ENCODE measurements at places on chromosomes 4 and X. TPM values are rescaled to one million over a fixed set of nuclear protein-coding genes. Genes with fewer than 3 reads are reported as not detected.
A peak's percentile ranks its signal among the peaks of the same experiment; 100 is the strongest.

Gene ADAMTS3
- polyA plus RNA-seq, result not detected

Gene CPLX1
- 0.26 TPM for polyA plus RNA-seq

Gene SFRP2
- not detected for polyA plus RNA-seq

Gene BMX
- not detected for polyA plus RNA-seq

Gene SOWAHD
- 2.6 TPM for polyA plus RNA-seq

Gene HS6ST2
- polyA plus RNA-seq, result not detected

Gene VSIG1
- 6.3 TPM for polyA plus RNA-seq

Gene GLUD2
- polyA plus RNA-seq, result 0.43 TPM

Gene GABRG1
- polyA plus RNA-seq, result not detected

Gene YY2
- polyA plus RNA-seq, result 1.5 TPM

Gene UCHL1
- polyA plus RNA-seq, result not detected

DNA sequence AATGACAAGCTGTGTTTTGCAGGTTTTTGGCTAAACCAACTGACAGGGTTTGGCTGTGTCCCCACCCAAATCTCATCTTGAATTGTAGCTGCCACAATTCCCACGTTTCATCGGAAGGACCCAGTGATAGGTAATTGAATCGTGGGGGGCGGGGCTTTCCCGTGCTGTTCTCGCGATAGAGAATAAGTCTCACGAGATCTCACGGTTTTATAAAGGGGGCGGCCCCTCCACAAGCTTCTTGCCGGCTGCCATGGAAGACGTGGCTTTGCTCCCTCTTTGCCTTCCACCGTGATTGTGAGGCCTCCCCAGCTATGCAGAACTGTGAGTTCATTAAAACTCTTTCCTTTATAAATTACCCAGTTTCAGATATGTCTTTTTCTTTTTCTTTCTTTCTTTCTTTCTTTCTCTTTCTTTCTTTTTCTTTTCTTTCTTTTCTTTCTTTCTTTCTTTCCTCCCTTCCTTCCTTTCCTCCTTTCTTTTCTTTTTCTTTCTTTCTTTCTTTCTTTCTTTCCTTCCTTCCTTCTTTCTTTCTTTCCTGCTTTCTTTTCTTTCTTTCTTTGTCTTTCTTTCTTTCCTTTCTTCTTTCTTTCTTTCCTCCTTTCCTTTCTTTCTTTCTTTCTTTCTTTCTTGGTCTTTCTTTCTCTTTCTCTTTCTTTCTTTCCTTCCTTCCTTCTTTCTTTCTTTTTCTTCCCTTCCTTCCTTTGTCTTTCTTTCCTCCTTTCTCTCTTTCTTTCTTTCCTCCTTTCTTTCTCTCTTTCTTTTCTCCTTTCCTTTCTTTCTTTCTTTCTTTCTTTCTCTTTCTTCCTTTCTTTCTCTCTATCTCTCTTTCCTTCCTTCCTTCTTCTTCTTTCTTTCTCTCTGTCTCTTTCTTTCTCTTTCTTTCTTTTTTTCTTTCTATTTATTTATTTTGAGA lies 54.8 kb downstream of the SHOX start:
- no peak overlapping the region for H3K4me3 ChIP-seq
- no peak for DNase-seq
- no peaks in the 10 kb centered on the region for H3K36me3 ChIP-seq
- no peaks in the 10 kb centered on the region for H3K4me1 ChIP-seq

DNA sequence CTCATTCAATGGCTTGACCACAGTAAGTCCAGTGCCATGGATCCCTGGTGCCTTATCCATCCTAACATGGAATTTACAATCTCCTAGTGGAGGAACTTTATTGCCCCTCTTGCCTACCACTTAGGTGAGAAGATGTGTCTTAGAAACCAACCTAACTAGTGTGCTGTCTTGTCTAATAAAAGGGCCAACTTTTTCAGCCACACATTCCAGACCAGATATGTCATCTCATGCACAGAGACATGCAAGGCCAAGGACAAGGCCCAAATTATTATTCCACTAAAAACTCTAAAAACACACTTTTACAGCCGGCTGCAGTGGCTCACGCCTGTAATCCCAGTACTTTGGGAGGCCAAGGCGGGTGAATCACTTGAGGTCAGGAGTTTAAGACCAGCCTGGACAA lies 10.6 kb upstream of the PRDX4 start:
- H3K27me3 ChIP-seq, result no peaks in the 10 kb centered on the region
- peaks cover 4% of the 10 kb centered on the region for H3K4me1 ChIP-seq
- no peak overlapping the region for H3K27ac ChIP-seq
- H3K36me3 ChIP-seq, result no peaks in the 10 kb centered on the region

DNA sequence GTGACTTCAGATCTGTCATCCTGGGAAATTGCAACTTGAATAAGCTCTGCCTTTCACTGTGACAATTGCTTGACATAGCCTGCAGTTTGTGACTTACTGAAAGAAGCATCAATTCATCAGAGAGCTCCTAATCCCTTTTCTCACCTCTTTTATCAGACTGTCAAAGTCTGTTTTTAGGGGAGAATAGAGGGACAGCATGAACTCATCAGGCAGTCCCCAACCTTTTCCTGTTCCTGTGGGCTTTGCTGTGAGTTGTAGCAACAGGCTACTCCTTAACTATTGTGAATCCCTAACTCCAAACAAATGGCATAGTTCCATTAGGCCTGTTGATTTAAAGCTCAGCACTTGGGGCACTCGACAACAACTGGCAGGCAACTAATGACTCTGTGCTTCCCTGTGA lies 64.9 kb downstream of the DOCK11 start:
- H3K36me3 ChIP-seq, result peaks cover 16% of the 10 kb centered on the region
- H3K4me1 ChIP-seq, result no peaks in the 10 kb centered on the region

- DNase-seq, result no peak
- no peak overlapping the region for H3K4me3 ChIP-seq
- peaks cover 11% of the 10 kb centered on the region for H3K4me1 ChIP-seq
- no peaks in the 10 kb centered on the region for H3K36me3 ChIP-seq
These were observed 2.0 kb downstream of the HSPA4L start for GRCh38 chr4:127783955-127784770.

DNA sequence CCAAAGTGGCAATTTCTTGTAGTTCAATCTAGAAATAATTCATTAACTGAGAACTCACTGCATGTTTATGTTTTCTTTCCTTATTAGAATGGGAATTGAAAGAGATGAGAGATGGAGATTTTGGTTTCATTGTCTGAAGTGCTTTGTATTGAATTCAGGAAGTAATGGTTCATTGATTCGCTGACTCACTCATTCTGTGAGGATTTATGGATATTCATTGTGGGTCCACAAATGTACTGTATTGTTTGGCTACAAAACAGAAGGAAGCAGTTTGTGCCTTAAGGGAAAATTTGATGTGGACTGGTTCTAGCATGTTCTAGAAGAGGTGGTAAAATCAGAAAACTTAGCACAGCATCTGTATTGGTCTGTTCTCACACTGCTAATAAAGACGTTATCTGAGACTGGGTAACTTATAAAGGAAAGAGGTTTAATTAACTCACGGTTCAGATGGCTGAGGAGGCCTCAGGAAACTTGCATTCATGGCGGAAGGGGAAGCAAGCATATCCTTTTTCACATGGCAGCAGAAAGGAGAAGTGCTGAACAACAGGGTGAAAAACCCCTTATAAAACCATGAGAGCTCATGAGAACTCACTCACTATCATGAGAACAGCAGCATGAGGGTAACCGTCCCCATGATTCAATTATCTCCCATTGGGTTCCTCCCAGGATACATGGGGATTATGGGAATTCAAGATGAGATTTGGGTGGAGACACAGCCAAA lies 132.3 kb upstream of the VCX3A start:
- no peaks in the 10 kb centered on the region for H3K36me3 ChIP-seq
- no peak overlapping the region for H3K27ac ChIP-seq
- no peaks in the 10 kb centered on the region for H3K27me3 ChIP-seq

- no peak for DNase-seq
- no peak overlapping the region for H3K4me3 ChIP-seq
- H3K27me3 ChIP-seq, result no peaks in the 10 kb centered on the region
- no peak overlapping the region for H3K27ac ChIP-seq
These were observed 180.7 kb upstream of the PGRMC2 start for GRCh38 chr4:128468123-128468989.

DNA sequence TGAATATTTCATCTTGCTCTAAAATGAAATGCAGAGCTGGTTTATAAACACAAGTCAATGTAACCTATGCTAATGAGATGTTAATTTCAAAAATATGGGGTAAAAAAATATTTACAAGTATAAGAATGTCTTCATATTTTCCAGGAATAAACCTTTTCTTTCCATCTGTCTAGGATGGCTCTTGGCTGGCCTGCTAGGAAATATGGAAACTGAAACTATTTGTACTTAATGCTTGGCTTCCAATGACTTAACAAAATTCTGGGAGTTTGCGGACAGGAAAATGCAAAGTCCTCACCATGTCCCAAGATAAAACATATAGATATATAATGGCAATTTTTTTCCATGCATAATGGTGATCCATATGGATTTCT lies 168.1 kb downstream of the SCFD2 start:
- H3K4me3 ChIP-seq, result no peak overlapping the region
- H3K4me1 ChIP-seq, result no peaks in the 10 kb centered on the region
- H3K27me3 ChIP-seq, result no peaks in the 10 kb centered on the region
- DNase-seq, result no peak
- H3K27ac ChIP-seq, result no peak overlapping the region

GRCh38 chr4:169823685-169824084 lies 65.9 kb upstream of the HPF1 start:
- peaks cover 8% of the 10 kb centered on the region for H3K4me1 ChIP-seq
- H3K27me3 ChIP-seq, result no peaks in the 10 kb centered on the region

DNA sequence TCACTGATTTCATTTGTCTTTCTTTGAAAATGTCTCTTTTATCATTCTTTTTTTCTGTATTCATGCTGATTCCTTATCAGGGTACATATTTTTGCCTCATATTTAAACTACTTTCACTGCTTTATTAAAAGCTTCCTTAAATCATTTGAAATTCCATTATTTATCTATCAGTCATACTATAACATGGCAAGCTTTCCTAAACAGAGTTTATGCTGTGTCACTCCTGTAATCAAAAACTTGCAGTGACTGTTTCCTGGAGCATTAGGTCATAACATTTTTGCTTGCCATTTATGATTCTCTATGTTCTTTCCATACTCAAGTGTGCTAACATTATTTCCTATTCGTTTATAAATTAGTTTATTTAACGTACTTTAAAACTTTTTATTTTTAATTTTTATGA lies 203.7 kb downstream of the BMPR1B start:
- H3K4me1 ChIP-seq, result no peaks in the 10 kb centered on the region
- DNase-seq, result no peak
- H3K27me3 ChIP-seq, result no peaks in the 10 kb centered on the region
- no peak overlapping the region for H3K4me3 ChIP-seq
- no peaks in the 10 kb centered on the region for H3K36me3 ChIP-seq

GRCh38 chr4:171281359-171281758 lies 531.8 kb upstream of the GALNTL6 start:
- no peaks in the 10 kb centered on the region for H3K27me3 ChIP-seq
- no peak overlapping the region for H3K4me3 ChIP-seq
- no peak overlapping the region for H3K27ac ChIP-seq
- H3K4me1 ChIP-seq, result no peaks in the 10 kb centered on the region
- DNase-seq, result no peak
- H3K36me3 ChIP-seq, result no peaks in the 10 kb centered on the region

GRCh38 chr4:163587867-163588266 lies 93.4 kb downstream of the TMA16 start:
- DNase-seq, result no peak
- H3K36me3 ChIP-seq, result no peaks in the 10 kb centered on the region
- no peak overlapping the region for H3K27ac ChIP-seq
- H3K27me3 ChIP-seq, result no peaks in the 10 kb centered on the region

DNA sequence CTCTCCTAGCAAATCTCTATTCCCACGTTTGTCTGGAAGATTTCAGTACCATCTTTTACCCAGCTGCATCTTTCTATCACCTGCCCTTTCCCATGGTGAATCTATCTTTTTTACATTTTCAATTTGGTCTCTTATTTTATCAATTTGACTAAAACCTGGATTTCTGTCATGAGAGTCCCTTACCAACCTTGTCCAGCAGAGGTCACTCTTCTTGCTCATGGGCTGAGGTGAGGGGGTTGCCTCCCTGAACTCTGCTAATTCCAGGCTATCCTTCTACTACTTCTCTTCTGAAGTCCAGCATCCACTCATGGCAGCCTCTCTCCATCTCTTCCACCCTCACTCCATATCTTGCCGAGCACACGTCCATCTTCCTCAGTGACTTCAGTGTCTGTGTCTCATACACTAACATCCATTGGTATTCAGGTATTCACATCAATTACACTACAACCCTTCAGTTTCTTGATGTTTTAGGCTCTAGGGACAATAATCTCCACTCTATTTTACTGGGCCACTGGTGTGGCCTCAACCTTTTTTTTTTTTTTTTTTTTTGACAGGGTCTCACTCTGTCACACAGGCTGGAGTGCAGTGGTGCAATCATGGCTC lies 17.8 kb upstream of the ZNF827 start:
- H3K4me1 ChIP-seq, result no peaks in the 10 kb centered on the region
- no peaks in the 10 kb centered on the region for H3K27me3 ChIP-seq
- H3K4me3 ChIP-seq, result no peak overlapping the region
- DNase-seq, result peak; percentile 33
- no peak overlapping the region for H3K27ac ChIP-seq
- no peaks in the 10 kb centered on the region for H3K36me3 ChIP-seq

DNA sequence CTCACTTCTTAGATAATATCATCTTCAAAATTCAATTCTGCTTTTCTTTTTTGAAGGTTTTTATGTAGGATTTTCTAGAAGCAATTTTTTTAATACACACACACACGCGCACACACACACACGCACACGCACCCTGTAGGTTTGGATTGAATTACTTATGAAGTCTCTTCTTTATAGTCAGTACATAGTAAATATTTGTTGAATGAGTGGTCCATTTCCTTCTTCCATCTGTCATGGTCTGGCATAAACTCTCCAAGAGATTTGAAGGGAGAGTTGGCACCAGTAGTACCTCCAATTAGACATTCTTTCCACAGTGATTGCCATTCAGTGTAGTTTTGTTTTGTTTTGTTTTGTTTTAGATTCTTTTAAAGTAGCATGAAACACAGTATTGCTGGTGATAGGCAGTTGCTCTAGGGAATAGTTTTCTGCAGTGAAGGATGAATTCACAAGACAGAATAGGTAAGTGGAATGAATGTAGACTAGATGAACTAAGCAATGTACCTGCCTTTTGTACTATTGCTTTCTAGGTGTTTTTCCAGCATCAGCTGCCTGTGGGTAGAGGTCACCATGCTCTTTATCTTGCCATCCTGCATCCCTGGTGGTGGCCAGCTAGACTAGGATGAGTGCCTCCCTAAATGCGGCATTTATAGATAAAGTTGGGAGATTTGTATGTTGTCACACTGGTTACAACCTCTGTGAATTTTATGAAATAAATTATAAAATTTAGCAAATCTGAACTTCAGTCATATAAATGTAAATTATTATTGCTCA lies 20.5 kb downstream of the PDLIM5 start:
- H3K27me3 ChIP-seq, result no peaks in the 10 kb centered on the region
- H3K4me3 ChIP-seq, result no peak overlapping the region
- DNase-seq, result no peak
- H3K36me3 ChIP-seq, result no peaks in the 10 kb centered on the region

- no peaks in the 10 kb centered on the region for H3K4me1 ChIP-seq
- no peak overlapping the region for H3K4me3 ChIP-seq
- no peak overlapping the region for H3K27ac ChIP-seq
- no peaks in the 10 kb centered on the region for H3K27me3 ChIP-seq
These were observed 241.4 kb upstream of the PGRMC2 start for GRCh38 chr4:128528793-128529553.

GRCh38 chr4:150318971-150319370 lies 240.7 kb downstream of the DCLK2 start:
- no peaks in the 10 kb centered on the region for H3K27me3 ChIP-seq
- H3K27ac ChIP-seq, result no peak overlapping the region
- no peaks in the 10 kb centered on the region for H3K4me1 ChIP-seq
- no peak for DNase-seq

- H3K36me3 ChIP-seq, result peaks cover 45% of the 10 kb centered on the region
- H3K27ac ChIP-seq, result no peak overlapping the region
- H3K4me1 ChIP-seq, result no peaks in the 10 kb centered on the region
- DNase-seq, result no peak
- H3K27me3 ChIP-seq, result no peaks in the 10 kb centered on the region
- H3K4me3 ChIP-seq, result no peak overlapping the region
These were observed 8.0 kb downstream of the MAN2B2 start for GRCh38 chr4:6582889-6583490.
